ENCODE measurements at places on chromosomes 2 and 18.

GRCh38 chr18:23924813-23925212 lies 89.7 kb upstream of the TTC39C start:
- no peak for DNase-seq

- DNase-seq = no peak
Measured at GRCh38 chr2:198775737-198776136, 682.0 kb downstream of the SATB2 start.

DNA sequence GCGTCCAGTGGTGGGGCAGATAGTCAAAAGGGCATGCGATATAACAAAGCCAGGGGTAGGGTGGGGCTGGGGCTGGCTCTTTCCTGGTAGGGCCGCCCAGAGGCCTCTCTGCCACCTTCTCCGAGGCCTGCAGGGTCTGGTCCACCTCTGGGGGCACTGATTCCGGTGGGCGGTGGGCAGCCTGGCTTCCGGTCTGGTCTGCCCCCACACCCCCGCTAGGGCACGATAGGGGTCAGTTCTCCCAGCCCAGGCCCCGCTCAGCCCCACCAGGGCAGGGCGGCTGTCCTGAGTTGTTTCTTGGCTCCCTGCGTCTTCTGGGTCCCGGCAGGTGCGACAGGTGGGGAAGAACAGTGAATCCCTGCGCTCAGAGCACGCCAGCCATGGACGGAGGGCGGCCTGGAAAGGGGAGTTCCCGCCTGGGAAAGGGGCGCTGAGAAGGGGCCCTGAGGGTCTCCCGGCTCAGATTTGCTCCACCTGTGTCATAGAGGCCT lies 707 bp upstream of the ERFE start:
- no peak for DNase-seq

DNA sequence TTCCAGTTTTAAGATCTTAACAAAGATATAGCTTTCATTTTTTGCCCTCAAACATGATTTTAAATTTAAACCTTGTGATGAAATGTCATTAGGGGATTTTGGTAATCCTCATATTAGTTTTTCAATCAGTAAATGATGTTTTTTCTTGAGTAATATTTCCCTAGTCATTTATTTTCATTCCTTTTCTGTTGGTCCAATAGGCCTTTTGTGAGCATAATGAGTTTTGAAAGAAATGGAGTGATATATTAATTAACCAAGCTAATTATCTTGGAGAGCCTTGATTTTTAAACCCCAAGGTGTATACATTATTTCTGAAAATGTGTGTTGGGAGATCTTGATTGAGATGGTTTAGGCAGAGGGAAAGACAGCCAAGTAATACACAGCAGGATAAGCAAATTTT lies 46.3 kb downstream of the DCC start:
- no peak for DNase-seq

GRCh38 chr2:133721118-133721517 lies 152.9 kb upstream of the NCKAP5 start:
- no peak for DNase-seq

All from CMK (cell line).